ENCODE measurements at places on chromosomes 16 and 17.

DNA sequence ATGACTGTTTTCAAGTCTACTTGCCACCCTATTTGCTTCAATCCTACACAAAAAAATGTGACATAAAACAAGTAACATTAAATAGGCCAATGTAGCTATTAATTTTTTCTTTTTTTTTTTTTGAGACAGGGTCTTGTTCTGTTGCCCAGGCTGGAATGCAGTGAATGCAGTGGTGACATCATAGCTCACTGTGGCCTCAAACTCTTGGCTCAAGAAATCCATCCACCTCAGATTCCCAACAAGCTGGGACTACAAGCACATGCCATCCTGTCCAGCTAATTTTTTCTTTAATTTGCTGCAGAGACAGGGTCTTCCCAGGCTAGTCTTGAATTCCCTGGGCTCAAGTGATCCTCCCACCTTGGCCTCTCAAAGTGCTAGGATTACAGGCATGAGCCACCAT lies 29.4 kb downstream of the ANKFY1 start:
- DNase-seq: no peak

GRCh38 chr17:67493812-67494211 lies 116.7 kb downstream of the PITPNC1 start:
- no peak for DNase-seq

DNA sequence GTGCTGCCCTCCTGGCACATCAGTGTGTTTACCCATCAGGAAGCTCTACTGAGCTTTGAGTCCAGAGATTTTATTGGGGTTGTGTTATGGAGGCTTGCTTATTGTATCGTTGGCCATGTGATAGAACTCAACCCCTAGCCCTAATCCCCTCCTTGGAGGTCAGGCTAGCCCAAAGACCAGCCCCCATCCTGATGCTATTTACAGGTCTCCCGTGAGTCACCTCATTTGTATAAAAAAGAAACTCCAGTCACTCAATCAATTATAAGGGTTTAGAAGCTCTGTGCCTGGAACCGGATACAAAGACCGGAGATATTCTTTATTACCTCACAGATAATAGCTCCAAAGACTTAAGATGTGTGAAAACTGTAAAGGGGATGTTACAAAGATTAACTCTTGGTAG lies 405.9 kb downstream of the CNTNAP4 start:
- no peak for DNase-seq

- no peak for DNase-seq
Observed at GRCh38 chr17:15245054-15245453, 20.1 kb downstream of the PMP22 start.

GRCh38 chr17:51703361-51704341 lies 443.3 kb downstream of the UTP18 start:
- no peak for DNase-seq

GRCh38 chr17:76102944-76103273 lies 678 bp downstream of the EXOC7 start:
- no peak for DNase-seq

DNA sequence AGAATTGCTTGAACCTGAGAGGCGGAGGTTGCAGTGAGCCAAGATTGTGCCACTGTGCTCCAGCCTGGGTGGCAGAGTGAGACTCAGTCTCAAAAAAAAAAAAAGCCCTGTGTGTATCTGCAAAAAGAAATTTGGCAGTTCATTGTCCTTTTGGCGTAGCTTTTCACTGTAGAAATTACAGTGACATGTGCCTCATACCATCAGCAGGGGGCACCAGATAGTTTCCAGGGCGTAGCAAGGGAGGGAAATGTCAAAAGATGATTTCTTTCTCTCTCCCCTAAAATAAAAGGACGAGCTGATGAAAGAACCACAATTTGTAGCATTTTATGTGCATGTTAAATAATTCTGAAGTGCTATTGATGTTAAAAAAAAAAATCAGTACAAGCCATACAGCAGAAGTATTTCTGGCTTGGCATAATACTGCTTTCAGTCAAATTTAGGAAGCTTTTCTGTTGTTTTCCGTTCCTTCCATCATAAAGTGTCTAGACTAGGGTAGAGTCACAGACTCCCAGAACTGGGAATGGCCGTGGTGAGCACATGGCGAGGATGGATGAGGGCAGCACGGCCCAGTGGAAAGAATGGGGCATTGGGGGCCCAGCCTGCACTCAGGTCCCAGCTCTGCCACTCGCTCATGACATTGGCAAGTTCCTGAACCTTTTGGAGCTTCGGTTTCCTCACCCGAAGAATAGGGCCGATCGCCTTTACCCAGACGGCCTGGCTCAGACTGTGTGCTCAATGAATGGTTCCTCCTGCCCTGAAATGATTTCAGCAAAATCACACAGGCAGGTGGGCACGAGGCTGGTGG lies 59.8 kb upstream of the RPH3AL start:
- no peak for DNase-seq

DNA sequence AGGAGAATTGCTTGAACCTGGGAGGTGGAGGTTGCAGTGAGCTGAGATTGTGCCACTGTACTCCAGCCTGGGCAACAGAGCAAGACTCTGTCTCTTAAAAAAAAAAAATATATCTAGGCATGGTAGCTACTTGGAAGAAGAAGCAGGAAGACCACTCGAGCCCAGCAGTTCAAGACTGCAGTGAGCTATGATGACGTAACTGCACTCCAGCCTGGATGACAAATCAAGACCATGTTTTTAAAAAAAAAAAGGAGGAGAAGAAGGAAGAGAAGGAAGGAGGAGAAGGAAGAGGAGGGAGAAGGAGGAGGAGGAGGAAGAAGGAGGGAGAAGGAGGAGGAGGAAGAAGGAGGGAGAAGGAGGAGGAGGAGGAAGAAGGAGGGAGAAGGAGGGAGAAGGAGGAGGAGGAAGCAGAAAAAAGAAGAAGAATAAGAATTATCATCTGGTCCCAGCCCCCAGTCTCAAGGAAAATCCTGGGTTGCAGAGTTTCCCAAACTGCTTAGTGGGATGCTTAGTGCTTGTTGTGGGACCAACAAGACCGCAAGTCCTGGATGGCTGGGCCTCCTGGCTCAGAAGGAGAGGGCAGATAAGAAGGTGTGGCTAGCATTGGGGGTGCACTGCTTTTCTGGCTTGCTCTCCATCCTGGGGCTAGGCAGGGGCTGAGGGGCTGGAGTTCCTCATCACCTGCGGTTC lies 3.7 kb upstream of the DRC7 start:
- DNase-seq: no peak

- no peak for DNase-seq
Observed at GRCh38 chr17:76267051-76267576, 2.0 kb downstream of the UBALD2 start.

GRCh38 chr17:60230358-60230757 lies 80.6 kb downstream of the CA4 start:
- no peak for DNase-seq

GRCh38 chr16:72159801-72160200 lies 12.2 kb downstream of the PMFBP1 start:
- DNase-seq: no peak

- DNase-seq: no peak
Observed at GRCh38 chr16:13997933-13998332, 73.2 kb upstream of the MRTFB start.

- DNase-seq: no peak
Observed at GRCh38 chr17:80566054-80566400, 21.4 kb downstream of the RPTOR start.

DNA sequence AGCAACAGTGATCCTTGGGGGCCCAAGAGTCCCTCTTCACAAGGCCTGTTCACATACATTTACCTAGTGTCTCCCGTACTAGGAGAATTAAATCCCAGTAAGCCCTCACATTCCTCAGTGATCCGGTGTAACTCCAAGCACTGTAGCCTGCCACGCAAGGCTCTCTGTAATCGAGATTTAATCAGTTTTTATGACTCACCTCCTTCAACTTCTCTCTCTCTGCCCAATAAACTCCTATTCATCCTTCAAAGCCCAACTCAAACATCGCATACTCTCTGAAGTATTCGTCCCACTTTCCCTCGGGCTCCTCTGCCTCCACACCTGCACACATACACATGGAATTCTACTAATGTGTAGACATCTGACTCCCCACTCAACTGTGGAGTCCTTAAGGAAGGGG lies 141.8 kb downstream of the CMIP start:
- no peak for DNase-seq

GRCh38 chr16:48053418-48053745 lies 102.4 kb downstream of the ABCC12 start:
- no peak for DNase-seq

- no peak for DNase-seq
Observed at GRCh38 chr16:20910781-20911321, 10.3 kb downstream of the LYRM1 start.

DNA sequence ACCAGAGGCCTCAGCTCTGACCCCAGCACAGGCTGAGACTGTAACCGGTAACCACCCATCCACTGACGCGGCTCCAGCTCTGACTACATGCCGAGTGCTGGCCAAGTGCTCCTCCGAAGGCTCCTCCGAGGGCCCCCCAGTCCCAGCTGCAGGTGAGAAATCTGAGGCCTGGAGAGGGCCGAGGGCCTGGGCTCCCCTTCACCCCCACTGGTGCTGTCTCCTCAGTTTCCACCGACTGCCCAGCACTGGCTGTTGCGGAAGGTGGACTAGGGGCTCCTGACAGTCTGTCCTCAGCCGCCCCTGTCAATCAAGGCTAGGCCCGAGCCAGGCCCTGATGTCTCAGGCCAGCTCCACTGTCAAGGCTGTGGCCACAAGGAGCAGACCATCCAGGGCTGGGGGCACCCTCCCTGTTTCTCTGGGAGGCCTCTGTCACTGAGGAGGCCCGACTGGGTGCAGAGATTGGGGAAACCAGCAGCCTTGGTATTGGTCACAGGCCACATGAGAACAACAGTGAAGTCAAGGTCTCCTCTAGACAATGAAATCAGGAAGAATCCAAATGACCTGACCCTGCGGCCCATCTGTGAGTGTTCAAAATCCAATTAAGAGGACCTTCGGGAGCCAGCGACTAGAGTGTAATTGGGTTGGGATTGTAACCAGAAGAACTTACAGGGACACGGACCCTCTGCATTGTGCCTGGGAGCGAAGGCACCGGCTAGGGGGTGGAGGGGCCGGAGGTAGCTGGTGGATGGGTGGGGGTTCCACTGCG lies 5.1 kb downstream of the TMEM235 start:
- no peak for DNase-seq

DNA sequence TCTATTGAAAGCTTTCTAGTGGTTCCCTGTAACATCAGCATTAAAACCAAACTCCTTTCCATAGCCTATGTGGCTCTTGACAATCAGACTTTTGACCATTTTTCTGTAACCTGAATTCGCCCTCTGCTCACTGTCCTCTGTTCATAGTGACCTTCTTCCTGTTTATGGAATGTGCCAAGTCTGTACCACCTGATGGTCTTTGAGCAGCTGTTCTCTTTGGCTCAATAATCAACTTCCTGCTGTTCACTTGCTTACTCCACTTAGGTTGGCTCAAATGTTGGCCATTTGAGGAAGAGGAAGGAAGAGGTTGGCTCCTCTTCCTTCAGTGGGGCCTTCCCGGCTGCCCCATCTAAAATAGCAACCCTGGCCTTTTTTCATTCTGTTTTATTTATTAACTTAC lies 251.5 kb downstream of the CA10 start:
- DNase-seq: no peak

GRCh38 chr16:16045879-16046278 lies 96.5 kb downstream of the ABCC1 start:
- DNase-seq: no peak

DNA sequence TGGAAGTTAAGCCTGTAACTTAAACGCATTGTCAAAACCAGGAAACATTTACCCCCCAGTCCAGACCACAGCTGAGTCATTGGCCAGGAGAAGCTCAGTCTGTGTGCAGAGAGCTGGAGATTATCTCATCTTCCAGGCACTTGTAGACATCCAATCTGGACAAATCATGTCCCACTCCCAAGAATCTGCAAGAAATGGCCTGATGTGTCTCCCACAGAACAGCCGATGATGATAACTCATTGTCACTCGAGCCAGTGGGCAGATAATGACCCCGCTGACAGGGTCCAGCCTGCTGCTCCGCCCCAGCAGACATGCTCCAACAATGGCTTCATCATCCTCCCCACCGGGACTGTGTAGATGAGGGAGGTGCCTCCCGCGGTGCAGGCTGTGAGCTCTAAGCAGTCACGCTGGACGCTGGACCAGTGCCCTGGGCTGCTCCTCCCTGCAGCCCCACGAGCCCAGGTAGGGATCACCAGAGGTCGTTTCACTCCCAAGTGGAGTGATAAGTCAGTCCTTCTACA lies 322.5 kb downstream of the C16orf95 start:
- DNase-seq: no peak

DNA sequence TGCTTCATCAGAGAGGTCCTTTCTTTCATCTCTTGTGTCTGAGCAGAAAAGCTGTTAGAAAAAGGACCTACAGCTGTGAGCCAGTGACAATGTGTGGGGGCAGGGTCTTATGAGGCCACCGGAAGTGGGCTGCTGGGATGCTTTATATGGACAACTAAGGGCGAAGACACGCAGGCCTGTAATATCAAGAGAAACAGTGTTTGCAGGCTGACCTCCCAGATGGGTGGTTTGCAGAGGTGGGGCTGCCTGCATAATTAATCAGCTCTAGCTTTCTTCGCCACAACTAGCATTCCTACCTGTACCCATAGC lies 30.4 kb upstream of the SALL1 start:
- no peak for DNase-seq

- no peak for DNase-seq
Observed at GRCh38 chr16:30406795-30407101, 658 bp upstream of the ZNF771 start.

DNA sequence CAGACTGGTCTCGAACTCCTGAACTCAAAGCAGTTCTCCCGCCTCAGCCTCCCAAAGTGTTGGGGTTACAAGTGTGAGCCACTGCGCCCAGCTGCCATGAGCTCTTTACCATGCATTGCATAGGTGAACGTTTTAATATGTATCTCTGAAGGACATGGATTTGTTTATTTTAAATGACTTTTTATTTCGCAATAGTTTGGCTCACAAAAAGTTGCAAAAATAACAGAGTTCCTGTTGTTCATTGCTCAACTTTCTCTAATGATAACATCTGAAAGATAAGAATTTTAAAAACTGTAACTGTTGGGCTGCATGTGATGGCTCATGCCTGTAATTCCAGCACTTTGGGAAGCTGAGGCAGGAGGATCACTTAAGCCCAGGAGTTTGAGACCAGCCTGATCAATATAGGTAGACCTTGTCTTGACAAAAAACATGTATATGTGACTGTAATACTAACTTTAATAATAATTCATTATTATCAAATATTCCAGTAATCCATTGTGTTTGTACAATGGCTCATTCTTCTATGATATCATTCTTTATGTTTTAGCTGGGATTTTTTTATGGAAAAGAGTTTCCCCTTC lies 80.1 kb downstream of the ABCC1 start:
- DNase-seq: no peak

DNA sequence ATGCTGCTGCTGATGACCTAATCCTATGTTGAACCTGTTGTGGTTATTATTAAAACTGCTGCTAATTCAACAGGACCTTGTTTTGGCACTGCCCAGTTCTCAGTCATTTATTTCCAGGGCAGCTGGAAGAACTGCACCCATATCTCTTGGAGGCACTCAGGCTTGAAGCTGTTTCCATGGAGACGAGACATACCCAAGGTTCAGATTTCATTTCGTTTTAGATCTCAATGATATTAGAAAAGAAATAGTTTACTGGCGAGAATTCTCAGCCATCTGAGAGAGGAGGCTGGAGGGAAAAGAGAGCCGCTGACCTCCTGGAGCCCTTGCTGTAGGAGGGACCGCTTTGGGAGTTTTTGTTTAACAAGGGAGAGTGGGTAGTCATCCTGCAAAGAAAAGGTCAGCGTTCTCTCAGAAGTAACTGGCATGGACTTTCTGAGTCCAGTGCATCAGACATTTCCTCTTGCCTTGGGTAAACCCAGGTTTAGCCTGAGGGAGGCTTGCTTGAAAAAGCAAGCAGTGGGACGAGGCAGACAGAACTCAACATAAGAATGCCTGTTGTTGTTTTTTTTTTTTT lies 75.4 kb downstream of the YPEL2 start:
- DNase-seq: no peak

- no peak for DNase-seq
Observed at GRCh38 chr16:55016515-55016914, 85.8 kb downstream of the IRX5 start.

Data from stimulated activated CD8-positive, alpha-beta memory T cell treated with anti-CD3 and anti-CD28 coated beads, Interleukin-4, amount 100 ng/mL, for 1 hour (primary cell).